ENCODE measurements at places on chromosomes 5 and 9.
A peak's percentile ranks its signal among the peaks of the same experiment; 100 is the strongest.

- DNase-seq = no peak
Observed at GRCh38 chr5:52989781-52990527, 802 bp downstream of the ITGA2 start.

DNA sequence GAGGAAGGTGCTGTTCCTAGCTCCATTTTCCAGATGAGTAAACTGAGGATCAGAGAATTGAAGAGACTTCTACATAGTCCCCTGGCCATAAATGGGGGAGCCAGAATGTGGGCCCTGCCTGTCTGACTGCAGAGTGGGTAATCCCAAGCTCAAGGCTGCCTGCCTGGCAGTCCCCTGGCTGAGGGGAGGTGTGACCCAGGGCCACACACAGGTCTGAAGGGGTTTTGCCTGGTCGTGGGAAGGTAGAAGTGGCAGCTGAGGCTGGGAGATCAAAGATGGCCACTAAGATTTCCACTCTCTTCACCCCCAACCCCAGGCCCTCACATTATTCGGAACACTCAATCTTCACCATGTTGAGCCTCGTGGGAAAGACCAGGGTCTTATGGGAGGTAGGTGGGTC, 176.3 kb downstream of the MACROH2A1 start:
- DNase-seq = no peak

DNA sequence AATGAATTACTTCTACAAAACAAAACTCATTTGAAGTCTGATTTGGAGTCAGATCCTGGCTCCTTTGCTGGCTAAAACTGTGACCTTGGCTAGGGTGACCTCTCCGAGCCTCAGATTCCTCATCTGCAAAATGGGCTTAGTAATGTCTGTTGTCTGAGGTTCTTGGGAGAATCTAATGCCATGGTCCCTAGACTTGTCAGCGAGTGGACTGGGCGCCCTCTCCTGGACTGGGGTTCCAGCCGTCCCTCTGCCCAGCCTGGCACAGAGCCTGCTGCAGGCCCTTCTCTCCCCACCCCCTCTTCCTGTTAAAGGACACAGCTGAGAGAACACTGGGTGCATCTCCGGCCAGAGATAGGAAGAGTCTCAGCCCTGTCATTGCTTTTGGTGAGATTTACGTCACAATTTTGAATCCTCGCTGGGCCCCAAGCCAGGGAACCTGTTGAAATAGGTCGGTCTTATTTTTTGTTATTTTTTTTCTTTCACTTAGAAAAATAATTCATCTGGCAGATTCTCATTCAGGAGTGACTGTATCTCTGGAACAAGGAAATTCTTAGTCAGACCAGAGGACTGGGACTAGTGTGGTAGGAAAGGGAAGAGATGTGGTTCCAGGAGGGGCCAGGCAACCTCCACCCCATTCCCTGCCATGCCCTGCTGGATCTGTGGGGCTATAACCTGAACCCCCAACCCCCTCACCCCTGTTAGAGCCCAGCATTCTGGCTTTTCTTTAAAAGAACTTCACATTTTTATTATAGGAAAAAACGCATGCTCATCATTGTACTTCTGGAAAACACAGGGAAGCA, 48.2 kb upstream of the RPL26L1 start:
- DNase-seq = no peak

DNA sequence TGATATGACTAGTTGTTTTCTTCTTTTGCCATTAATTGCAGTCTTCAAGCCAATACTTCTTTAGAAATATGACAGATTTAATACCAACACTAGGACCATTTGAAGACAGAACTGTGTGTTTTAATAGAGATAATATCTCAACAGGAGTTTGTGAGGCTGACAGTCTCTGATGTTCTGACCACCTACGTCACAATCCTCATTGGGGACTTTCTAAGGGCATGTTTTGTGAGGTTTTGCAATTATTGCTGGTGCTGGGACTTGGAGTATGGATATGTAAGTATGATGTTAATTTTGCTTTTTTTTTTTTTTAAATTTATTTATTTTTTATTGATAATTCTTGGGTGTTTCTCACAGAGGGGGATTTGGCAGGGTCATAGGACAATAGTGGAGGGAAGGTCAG, 147.6 kb downstream of the ALDH1A1 start:
- no peak for DNase-seq

- DNase-seq = no peak
Observed at GRCh38 chr5:133990396-133990795, 14.4 kb downstream of the VDAC1 start.

GRCh38 chr5:72064801-72065570, 42.3 kb upstream of the MAP1B start:
- DNase-seq = no peak

DNA sequence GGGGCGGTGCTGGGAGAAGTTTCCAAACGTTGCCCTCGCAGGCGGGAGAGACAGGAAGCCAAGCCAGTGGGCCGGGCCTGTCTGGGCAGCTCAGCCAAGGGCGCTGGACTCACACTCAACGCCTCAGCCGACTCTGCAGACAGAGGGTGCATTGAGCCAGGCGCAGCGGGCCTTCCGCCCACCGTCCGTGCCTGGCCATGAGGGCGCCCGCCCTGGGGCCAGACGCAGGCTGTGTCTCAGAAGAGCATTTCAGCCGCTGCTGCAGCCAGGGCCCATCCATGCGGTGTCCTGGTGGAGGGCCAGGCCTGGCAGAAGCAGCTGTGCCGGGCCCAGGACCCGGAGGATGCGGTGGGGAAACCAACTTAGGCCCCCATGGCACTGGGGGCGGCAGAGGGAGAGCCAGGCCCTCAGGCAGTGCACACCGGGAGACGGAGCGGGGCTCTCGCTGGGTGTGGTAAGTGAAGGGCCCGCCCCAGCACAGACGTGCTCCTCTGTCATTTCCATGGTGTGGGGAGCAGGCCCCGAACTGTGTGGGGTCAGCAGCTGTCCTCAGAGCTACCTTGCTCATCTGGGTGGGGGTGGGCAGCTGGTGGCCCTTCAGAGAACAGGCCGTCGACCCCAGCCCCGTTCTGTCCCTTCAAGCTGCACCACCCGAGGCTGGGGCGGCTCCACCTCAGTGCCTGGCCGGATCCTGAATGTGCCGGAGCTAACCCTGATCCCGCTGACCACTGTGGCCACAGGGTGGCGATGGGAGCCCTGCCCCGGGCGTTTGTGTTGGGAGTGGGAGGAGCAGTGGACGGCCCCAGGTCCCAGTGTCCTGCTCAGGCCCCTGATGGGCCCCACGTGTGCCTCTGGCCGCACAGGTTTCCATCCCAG, 18.0 kb downstream of the DNLZ start:
- DNase-seq = no peak

- no peak for DNase-seq
Observed at GRCh38 chr9:126783949-126784348, 20.9 kb upstream of the ZBTB43 start.

DNA sequence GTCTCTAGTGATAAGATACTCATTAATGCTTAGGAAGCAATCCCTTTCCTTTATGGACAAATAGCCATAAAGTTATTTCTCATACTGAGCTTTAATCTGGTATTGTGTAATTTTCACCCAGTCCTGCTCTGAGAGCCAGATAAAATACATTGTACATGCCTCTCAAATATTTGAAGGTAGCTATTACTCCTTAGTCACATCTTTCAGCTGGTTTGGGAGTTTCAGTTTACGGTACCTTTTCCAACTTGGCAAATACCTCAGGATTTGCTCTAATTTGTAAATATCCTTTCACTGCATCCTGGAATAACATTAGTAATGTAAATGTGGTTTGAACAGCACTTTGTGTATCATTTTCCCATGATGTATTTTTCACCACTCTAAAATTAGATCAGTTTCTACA, 47.4 kb downstream of the ABHD17B start:
- no peak for DNase-seq

DNA sequence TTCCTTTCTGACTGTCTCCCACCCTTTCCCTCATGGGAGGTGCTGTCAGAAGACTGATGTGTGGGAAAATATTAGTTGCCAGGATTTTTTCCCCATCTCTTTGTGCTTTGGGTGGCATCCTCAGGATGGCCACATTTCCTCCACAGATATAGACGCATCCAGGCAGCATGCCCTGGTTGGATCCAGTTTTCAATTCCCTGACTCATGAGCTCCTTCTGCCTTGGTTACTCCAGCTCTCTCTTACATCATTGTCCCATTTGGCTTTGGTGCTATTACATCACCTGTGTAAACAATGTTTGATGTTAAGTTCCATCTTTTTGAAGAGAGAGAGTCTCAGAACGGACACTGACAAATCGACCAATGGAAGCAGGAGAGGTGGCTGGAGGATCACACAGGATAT, 302.5 kb downstream of the CDH18 start:
- no peak for DNase-seq

GRCh38 chr5:155885199-155885598, 441.8 kb upstream of the SGCD start:
- no peak for DNase-seq

DNA sequence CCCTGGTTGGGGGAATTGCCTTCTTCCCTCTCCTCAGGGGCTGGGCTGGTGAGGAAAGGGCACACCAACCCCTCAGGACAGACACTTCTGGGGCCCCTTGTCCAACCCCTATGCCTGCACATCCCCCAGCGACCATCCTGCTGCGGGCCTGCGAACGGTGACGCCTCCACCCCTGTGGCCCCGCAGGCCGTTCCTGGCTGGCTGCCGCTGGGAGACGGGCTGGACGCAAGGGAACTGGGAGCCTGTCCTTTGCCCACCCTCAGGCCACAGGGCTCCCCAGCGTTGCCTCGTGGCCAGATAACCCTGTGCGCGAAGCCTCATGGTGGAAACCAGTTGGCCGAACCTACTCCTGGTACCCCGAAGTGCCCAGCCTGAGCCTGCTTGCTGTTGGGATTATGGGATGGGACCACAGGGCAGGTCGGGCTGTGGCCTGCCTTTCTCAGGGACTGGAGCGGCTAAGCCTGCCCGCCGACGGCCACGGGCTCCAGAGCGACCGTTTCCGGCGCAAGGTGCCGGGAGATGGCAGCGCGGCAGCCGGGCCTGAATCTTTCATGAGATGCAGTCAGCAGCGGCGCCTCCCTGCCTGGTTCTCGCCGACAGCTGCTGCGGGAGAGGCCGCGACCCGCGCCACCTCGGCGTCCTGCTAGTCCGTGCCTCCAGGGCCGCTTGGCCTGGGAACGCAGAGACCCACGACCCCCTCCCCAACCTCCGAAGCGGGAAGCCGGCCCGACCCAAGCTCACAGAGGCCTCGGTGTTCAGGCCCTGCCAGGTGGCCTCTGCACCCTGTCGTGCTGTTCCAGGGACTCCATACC, 6.5 kb upstream of the PITX1 start:
- DNase-seq = no peak

DNA sequence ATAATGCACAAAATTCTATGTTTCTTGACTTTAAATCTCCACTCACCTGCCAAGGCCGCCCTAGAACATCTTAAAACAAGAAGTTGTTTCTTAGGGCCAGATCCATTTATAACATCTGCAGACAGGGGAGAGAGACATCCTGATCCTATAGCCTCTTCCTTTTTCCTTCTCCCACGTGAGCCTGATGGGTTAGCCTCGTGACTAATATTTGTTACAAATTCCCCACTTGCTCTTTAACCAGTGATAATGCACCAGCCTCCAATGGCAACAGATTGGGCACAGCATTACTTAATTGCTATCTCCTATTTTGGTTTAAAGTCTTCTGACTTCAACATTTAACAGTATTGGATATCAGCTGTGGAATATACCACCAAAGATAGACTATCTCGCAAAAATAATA, 196.5 kb downstream of the GADD45G start:
- no peak for DNase-seq

- peak; percentile 58 for DNase-seq
Observed at GRCh38 chr9:129258124-129258822, 80.2 kb upstream of the IER5L start.

DNA sequence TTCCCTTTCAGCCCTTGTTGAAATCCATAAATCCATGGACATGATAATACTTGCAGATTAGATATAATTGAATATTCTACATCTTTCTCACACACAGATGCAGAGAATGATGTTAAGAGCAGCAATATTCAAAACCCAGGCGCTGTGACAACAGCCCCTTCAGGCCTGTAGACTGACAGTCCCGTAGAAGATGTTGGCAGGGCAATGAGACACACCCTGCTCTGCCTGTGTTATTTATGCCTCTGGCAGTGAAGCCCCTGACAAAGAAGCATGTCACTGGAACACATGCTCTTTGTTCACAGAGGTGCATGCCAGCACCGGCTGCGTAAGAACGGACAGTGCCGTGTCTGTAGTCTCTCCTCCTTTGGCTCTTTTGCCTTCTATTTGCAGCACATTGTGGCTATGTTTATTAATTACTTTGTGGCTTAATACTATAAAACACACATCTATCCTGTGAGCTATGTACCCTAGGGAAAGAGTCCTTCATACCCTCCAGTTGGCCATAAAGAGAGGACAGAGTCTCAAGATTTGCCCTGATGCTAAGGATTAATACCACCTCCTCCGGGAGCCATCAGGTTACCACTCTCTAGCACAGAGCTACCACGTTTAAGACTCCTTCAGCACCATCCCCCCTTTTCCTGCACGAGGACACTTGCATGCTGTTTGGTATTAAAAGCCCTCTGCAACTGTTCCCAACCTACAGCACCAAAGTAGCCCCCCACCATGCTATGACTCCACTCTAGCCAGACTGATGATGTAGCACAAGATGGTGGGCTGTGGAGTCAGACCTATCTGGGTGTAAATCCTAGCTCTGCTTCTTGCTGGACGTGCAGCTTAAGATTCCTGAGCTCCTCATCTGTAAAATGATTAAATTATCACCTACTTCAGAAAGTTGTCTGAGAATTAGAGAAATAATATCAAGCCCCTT, 2.0 kb upstream of the ANP32B start:
- no peak for DNase-seq

- DNase-seq = peak; percentile 20
Observed at GRCh38 chr5:107673039-107673367, 2.3 kb upstream of the EFNA5 start.

DNA sequence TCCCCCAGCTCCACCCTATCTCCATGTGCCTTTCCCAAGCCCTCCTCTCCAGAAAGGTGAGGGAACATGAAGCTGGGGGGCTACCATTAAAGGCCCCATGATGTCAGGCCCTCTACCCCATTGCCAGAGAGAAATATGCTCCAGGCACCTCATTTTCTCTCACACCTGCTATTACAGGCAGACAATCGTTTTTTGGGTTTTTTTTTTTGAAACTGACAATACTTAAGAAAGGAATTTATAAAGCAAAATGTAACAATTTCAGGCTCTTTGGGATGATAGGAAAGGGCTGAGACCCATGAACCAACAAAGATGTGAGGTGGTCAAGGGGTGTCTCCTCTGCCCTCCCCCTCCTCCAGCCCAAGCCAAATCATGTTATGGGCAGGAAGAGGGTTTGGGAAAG, 1.5 kb upstream of the GFRA3 start:
- DNase-seq = no peak

DNA sequence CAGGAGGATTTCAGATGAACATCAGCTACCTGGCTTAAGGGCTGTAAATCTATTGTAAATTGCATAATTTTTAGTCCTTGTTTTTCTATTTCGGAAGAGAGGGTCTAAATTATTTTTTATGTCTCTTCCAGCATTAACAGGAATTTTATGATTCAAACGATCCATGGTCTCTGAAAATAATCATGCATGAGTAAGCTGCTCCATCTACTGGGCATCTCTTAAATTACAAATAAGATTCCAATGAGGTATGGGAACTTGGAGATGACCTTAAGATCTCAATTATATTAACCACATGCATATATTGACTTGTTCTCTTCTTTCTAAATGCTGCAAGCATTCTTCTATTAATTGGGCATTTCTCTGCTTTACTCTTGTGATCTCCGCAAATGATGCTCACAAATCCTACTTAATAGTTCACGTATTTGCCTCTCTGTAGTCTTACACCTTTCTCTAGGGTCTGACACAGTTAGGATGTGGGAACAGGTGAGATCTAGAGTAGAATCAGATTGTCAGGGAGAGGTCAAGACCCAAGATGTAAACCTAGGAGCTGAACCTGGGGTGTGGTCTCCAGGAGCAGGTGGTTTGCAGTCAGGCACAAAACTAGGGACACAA, 86.9 kb downstream of the NUDT12 start:
- no peak for DNase-seq

- DNase-seq = no peak
Observed at GRCh38 chr5:117242028-117242427, 667.4 kb upstream of the SEMA6A start.
